Hematopoietic multipotent progenitor cell treated with erythropoietin and hydrocortisone succinate and interleukin-3 and kit ligand, for 4 days (in vitro differentiated cells): ENCODE measurements at places on chromosomes 1 and 21.

GRCh38 chr1:192546596-192547190 is 28.9 kb upstream of the RGS1 start:
- DNase-seq: peak; percentile 17

- DNase-seq: no peak
Measured at GRCh38 chr21:35321322-35322200, 272.5 kb upstream of the RUNX1 start.

GRCh38 chr1:205527931-205528330 is 23.5 kb downstream of the CDK18 start:
- DNase-seq: no peak

DNA sequence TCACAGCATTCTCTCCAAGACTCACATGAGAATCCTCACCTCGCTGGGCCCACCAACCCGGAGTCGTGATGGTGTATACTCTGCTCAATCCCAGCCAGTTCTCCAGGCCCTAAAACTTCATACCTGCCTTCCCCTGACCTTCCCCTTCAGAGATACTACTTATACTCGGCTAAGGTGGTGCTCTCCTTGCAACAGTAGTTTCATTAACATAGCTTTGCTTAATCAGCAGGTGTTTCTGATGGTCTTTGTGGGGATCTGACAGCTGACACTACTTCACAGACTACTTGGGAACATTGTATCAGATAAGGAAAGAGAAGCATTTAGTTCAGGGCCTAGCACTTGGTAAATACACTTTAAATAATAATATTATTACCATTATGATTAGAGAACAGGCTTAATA is 301.5 kb upstream of the DAB1 start:
- DNase-seq: no peak

DNA sequence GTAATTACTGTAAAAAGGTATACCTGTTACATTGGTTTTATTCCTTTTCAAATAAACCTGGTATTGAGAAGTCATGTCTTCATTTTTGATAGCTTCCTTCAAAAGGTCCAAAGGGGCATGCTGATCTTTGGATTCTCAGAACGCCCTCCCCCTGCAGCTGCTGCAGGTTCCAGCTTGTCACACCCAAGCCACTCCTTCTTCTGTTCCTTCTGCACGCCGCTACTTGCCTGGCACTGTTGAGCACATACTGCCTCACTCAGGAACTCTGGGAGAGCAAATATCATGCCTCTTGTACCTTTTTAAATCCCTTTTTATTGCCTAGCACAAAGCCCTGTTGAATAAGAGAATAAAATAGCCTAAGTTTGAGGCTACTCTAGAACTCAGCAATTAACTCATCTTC is 136.9 kb downstream of the BARHL2 start:
- no peak for DNase-seq
